CD4-positive, alpha-beta T cell treated with Interleukin-21 for 1 hour (primary cell): ENCODE measurements at places on chromosomes 12 and 14.
A peak's percentile ranks its signal among the peaks of the same experiment; 100 is the strongest.

DNA sequence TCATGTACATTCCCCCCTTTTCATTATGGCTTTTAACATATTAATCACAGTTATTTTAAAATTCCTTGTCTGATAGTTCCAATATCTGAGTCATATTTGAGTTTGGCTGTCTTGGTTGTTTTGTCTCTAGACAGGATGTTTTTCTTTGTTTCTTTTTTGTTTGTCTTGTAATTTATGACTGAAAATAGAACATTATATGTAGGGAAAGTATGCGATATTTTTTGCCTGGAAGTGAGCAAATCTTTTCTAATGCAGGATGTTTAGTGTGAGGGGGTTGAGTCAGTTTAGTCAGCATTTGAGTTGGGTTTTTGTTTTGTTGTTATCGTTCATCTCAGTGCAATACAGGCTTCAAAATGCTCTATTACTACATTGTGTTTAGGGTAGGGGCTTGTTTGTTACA is 239.7 kb downstream of the SNAPC1 start:
- no peak for DNase-seq

GRCh38 chr14:62269204-62269603 is 507.0 kb downstream of the SNAPC1 start:
- DNase-seq: no peak

GRCh38 chr12:93145086-93145485 is 216.0 kb upstream of the EEA1 start:
- no peak for DNase-seq

DNA sequence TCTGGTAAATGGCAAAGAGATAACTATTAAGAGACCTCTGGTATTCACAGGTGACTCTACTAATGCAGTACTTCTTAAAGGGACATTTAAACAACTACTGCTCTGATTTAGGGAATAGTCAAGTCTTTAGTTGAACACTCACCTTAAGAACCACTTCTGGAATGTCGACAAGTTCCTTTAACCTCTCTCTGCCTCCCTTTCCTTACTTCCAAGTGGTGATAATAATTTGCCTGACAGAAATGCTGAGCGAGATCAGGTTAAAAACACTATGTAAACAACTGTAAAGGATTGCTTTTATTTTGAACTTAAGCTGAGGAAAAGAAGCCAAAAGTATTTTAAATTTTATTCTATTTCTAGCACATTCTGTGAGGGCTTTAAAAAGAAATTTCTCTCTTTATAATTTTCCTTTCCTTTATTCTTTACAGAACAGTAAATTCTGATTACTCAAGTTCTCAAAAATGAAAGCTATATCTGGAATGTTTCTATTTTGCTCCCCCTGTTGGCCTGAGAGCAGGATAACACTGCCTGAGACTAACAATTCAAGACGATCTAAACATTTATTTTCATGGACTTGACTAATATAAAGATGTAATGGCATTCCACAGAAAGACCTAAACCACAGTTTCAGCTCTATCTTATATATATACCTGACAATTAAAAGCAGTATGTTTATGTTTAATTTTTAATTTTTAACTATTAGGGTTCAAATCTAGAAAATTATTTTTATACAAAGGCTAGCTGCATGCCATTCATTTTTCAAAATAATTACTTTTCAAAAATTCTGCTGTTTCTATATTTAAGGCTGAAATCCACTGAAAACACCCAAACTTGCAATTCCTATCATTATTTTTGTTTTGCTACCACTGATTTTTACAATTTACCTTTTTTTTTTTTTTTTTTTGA is 29.2 kb downstream of the ZCCHC8 start:
- peak; percentile 74 for DNase-seq

GRCh38 chr12:124310178-124310577 is 15.3 kb downstream of the RFLNA start:
- DNase-seq: no peak

- DNase-seq: peak; percentile 66
Measured at GRCh38 chr12:8033153-8034044, 883 bp downstream of the FOXJ2 start.

DNA sequence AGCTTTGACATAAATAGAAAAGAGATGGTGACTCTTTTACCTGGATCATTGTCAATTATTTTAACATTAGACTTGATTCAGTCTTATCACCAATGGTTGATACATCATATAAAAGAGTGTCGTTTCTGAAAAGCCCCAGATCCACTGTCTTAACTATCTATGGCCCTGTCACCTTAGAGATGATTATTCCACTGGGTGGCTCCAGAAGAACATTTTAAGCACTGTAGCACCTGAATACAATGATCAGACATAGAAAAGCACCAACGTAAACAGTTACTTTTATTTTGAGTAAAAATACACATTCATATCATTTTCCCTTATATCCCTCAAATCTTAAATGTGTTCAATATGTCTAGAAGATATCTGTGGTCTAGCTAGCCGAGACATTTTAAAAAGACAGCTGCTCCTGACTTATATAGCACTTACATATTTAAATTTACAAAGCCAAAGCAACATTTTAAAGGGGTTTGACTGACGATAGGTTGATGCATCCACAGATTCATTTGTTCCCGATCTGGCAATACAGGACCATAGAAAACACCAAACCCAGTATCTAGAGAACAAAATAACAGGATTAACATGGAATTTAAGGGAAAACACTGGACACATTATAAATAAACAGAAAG is 32.9 kb downstream of the TSPAN8 start:
- DNase-seq: no peak

DNA sequence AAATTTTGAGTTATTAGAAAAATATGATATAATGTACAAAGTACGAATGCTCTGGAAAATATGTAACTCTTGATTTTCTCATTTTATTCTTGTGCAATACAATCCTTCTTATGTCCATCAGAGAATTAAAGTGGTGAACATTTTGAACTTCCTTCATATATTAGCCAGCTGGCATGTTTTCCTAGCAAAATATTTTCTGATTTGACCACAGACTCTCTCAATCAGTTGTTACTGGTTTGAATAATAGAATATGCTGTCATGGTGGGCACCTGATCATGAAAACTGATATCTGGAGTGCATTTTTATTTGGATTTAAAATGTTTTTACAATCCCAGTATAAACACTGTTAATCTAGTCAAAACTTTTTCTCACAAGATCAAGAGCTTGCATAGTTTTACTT is 24.2 kb downstream of the PARPBP start:
- DNase-seq: no peak

- no peak for DNase-seq
Measured at GRCh38 chr12:65840793-65841670, 16.7 kb downstream of the HMGA2 start.

GRCh38 chr14:27506272-27506671 is 908.4 kb upstream of the NOVA1 start:
- no peak for DNase-seq

GRCh38 chr12:124532331-124532750 is 35.1 kb downstream of the NCOR2 start:
- DNase-seq: no peak

GRCh38 chr14:53741479-53742232 is 215.0 kb downstream of the BMP4 start:
- no peak for DNase-seq

DNA sequence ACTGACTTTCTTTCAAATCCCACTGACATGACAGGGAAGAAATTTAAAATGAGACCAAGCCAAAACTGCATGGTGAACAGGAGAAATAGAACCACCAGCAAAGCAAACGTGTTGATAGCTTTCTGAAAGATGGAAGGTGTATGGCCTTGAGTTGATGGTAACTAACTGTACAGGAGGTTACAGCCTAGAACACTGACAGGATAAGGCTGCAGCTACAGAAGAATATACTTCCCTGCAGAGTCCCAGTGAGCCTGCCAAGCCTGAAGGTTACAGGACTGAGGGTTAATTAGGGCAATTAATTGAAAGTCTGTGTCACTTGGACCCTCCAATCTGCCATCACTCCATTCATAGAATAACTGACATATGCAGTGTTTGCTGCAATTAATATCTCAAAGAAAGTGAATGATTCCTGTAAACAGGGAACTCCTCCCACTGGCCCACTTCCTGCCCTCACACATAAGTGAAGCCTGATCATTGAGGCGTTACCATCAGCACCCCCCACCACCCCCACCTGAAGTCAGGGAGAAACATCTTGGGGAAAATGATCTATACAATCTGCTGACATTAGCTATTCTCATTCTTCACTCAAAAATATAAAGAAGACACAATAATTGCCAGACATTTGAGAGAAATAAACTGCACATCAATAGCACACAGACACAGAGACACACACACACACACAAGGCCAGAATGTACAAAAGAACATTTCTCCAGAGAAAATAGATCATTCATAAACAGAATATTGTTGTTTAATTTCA is 73.4 kb downstream of the GTF2A1 start:
- DNase-seq: no peak

DNA sequence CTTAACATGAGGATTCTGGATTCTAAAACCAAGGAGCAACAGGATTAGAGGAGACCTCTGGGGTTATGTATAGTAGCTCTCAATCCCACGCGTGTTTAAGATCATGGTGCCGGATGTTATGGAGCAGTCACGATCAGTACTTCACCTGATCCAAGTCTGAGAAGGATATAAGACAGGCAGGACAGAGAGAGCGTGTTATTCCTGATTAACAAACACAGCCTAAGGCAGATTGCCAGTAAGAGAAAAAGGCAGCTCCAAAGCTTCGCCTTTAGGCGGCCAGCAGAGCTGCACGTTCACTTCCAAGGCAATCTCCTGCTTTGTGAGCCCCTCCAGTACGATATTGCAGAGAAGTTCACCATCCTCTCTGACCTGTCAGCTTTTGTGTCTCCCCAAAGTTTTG is 5.5 kb downstream of the SETD3 start:
- no peak for DNase-seq

- peak; percentile 47 for DNase-seq
Measured at GRCh38 chr12:112198120-112198733, 72.9 kb downstream of the TRAFD1 start.

GRCh38 chr12:131511391-131511802 is 199.5 kb upstream of the SFSWAP start:
- DNase-seq: peak; percentile 58

DNA sequence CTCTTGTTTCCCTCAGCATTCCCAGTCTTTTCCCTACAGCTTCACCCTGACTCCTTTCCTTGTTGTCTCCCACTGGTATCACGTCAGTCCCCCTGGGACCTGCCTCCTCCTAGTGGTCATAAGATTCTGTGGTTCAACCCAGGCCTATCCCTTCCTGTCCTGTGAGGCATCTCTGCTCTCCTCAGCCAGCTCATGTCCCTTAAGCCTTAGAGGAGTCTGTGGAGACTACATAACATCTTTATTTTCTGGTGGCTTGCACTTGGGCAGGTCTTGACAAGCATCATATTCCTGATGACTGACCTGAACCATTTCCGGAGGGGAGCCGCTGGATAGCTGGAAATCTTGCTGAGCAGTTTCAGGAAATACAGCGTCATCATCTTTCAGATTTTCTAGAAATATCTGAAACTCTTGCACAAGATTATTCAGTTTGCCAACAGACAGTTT is 688 bp downstream of the C12orf71 start:
- no peak for DNase-seq

DNA sequence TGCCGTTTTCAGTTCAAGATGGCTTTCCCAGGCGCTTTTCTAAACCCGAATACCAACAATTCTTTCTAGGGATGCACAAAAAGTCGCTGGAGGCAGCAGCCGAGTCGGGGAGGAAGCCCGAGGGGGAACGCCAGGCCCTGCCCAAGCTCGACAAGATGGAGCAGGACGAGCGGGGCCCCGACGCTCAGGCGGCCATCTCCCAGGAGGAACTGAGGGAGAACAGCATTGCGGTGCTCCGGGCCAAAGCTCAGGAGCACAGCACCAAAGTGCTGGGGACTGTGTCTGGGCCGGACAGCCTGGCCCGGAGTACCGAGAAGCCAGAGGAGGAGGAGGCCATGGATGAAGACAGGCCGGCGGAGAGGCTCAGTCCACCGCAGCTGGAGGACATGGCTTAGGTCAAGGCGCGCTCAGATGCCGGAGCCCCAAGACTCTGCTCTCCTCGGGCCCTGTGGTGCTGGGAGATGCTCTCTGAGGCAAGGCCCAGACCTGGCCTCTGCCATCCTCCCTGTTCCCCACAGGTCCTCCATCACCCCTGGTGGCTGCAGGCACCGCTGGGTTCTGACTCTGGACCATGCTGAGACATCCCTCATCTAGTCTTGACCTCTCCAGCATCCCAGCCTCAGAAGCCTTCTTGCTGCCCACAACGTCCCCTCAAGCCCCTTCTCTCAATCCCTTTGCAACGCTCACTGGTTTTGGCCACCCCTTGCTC is 21.4 kb downstream of the VSX2 start:
- DNase-seq: no peak

- DNase-seq: no peak
Measured at GRCh38 chr14:51581017-51581881, 70.5 kb upstream of the FRMD6 start.

GRCh38 chr12:66251049-66251448 is 51.2 kb upstream of the HELB start:
- no peak for DNase-seq

GRCh38 chr12:124901003-124901402 is 13.4 kb downstream of the UBC start:
- DNase-seq: no peak

DNA sequence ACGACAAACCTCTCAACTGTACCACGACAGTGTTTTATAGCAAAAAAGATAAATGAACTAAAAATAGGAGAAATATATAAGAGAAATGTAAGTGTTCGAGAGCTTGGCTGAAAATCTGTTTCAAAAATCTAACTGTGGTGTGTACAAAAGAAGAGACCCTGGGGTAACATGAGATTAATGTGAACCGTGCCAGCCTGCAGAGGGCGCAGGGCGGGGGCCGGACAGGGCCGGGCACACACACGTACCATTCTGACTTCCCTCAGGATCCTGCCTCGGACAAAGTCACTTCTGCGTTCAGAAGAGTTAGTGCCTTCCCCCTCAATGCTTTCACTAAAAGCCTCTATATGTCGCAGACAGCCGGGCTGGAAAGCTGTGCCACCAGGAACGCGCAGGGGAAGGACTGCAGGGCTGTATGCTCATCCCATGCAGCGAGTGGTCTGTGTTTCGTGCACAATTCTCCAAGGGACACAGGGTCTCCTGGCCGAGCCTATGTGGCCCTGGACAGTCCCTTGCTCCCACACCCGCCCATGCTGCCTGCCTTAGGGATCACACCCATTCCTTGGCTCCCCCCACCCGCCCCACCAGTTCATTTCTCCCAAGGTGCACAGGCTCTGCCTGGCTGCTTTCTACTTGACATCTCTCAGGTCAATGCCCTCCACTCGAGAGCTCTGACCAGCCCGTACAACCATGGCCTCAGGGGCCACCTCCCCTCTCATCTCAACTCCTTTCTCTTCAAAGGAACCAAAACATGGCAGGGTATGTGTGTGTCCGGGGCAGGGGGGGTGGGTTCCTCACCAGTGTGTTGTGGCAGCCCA is 8.5 kb downstream of the CDCA4 start:
- DNase-seq: no peak

DNA sequence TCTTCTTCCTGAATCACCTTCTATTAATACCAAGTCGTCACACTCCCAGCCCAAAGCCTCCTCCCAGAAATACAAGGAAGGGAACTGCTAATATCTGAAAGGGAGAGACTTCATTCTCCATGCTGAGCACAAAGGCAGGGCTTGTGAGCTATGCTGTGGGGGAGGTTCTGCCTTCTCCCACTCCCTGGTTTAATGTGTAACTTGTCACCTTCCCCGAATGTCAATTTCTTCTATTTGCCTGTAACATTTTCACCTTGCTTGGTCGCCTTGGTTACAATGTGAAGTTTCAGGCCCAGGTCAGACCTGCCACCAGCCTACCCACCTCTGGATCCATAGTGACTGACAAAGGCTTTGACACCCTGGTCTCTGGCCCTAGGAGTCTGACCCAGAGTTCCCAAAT is 82.0 kb upstream of the ESRRB start:
- no peak for DNase-seq

GRCh38 chr12:67915335-67915851 is 73.9 kb upstream of the IFNG-AS1 start:
- DNase-seq: no peak
